ENCODE measurements at places on chromosomes 3 and 15. TPM values are rescaled to one million over a fixed set of nuclear protein-coding genes. Genes with fewer than 3 reads are reported as not detected.

Gene SAMMSON
- not detected for total RNA-seq

Gene KLHL24
- total RNA-seq, result 23.3 TPM

Gene PLA2G4F
- total RNA-seq, result not detected

Gene HOMER2
- total RNA-seq, result 0.49 TPM

Gene STRIT1
- total RNA-seq, result not detected

All from cardiac atrium fibroblast (primary cell).